Endodermal cell (in vitro differentiated cells): ENCODE measurements at places on chromosomes 3 and 15. TPM values are rescaled to one million over a fixed set of nuclear protein-coding genes. Genes with fewer than 3 reads are reported as not detected.

- H3K4me3 ChIP-seq = no peak overlapping the region
- H3K27ac ChIP-seq = no peak overlapping the region
- peaks cover 3% of the 10 kb centered on the region for H3K4me1 ChIP-seq
- peak; percentile 44 for DNase-seq
Observed at GRCh38 chr3:42503957-42504333, 1.5 kb downstream of the VIPR1 start.

GRCh38 chr3:10949197-10949596 is 43.4 kb upstream of the SLC6A1 start:
- no peaks in the 10 kb centered on the region for H3K36me3 ChIP-seq
- H3K4me1 ChIP-seq = no peaks in the 10 kb centered on the region
- no peak for DNase-seq

- H3K36me3 ChIP-seq = no peaks in the 10 kb centered on the region
- H3K4me1 ChIP-seq = no peaks in the 10 kb centered on the region
- no peaks in the 10 kb centered on the region for H3K27me3 ChIP-seq
- no peak overlapping the region for H3K4me3 ChIP-seq
- no peak overlapping the region for H3K27ac ChIP-seq
Observed at GRCh38 chr3:78794431-78794830, 973.4 kb downstream of the ROBO1 start.

DNA sequence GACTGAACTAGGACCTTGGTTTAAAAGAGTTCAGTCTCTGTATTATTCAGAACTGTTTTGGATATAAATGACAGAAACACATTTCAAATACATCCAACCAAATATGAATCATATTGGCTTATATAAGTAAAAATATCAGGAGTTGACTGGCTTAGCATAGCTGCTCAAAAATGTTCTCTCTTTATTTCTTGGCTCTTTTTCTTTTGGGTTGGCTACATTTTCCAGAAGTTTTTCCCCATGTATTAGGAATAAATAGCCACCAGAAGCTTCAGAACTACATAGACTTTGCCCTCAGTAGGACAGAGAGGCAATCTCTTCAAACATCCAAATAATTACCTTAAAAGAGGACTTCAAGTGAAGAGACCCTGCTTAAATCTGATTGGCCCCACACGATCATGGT is 32.7 kb downstream of the KCNMB2 start:
- H3K4me1 ChIP-seq = peaks cover 4% of the 10 kb centered on the region
- no peaks in the 10 kb centered on the region for H3K27me3 ChIP-seq
- no peak overlapping the region for H3K4me3 ChIP-seq
- no peak for DNase-seq

DNA sequence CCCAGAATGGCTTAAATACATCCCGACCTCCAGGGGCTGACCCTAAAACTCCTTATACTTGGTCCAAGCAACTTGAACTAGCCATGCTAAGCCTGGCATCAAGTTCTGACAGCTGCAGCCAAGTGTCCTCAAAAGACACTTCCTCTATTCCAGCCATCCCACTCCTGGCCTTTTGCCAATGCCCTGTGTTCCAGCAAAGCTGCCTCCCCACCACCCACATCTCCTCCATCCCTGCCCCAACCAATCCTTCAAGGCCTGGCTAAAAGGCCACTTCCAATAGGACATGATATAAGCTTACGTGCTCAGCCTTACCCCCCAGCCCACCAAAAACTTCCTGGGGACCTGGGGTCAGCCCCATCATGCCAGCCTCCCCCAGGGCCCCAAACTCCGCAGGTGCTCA is 40.9 kb downstream of the SEMA3G start:
- H3K36me3 ChIP-seq = peaks cover 83% of the 10 kb centered on the region
- no peak for DNase-seq
- H3K27me3 ChIP-seq = no peaks in the 10 kb centered on the region
- H3K27ac ChIP-seq = no peak overlapping the region

- no peaks in the 10 kb centered on the region for H3K36me3 ChIP-seq
- no peak overlapping the region for H3K4me3 ChIP-seq
- H3K4me1 ChIP-seq = no peaks in the 10 kb centered on the region
- H3K27me3 ChIP-seq = no peaks in the 10 kb centered on the region
- no peak for DNase-seq
- no peak overlapping the region for H3K27ac ChIP-seq
Observed at GRCh38 chr15:46489276-46489675, 854.4 kb downstream of the SQOR start.

DNA sequence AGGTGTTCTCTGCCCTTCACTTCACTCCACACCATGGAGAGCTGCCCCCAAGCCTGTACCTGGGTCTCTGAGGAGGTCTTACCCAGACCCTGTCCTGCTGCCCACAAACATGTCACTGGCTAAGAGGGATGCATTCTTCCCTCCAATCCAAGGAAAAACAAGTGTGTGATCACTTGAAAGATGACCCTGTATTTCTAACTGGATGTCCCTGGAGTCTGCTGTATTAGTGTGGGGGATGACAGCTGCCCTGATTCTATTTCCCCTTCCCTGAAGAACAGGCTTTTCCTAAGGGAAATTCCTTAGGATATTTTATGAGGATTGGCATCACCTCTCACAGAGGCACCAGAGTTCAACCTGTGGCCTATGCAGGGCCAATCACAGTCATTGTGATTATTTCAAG is 55.0 kb upstream of the GATA2 start:
- DNase-seq = no peak
- H3K4me3 ChIP-seq = no peak overlapping the region
- no peaks in the 10 kb centered on the region for H3K27me3 ChIP-seq

DNA sequence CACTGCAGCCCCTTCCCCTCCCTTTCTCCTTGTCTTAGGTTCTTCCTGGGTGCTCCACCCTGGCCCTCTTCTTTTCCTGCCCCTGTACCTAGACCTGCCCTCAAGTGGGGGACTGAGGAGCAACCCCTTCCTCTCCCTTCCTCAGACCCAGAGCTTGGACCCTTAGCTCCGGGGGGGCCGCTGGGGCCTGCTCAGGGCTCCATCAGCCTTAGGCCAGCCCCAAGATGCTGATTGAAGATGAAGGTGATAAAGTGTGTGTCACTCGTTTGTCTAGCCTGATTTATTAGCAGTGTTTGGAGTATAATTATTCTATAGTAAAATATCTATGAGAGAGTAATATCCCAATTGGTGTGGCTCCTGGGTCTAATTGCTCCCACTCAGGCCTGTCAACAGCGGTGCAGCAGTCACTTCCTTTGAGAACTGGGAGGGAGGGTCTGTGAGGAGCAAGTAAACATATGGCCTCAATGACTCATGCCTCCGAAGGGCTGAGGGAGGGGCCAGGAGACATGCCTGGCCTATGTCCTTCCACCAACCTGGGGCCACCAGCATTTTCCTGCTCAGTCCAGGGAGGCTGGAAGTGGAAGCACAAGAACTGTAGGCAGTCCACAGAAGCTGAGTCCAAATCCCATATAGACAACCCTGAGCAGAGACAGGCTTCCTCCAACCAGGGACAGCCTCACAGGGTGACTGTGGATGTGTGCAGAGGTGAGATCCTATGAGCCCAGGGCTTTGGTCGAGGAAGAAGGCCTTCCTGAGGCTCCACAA is 123.2 kb downstream of the DNAJB8 start:
- peak; percentile 83 for DNase-seq
- no peaks in the 10 kb centered on the region for H3K36me3 ChIP-seq
- H3K4me3 ChIP-seq = no peak overlapping the region
- H3K4me1 ChIP-seq = no peaks in the 10 kb centered on the region
- H3K27me3 ChIP-seq = no peaks in the 10 kb centered on the region
- H3K27ac ChIP-seq = no peak overlapping the region

- no peaks in the 10 kb centered on the region for H3K36me3 ChIP-seq
- H3K4me3 ChIP-seq = no peak overlapping the region
- no peaks in the 10 kb centered on the region for H3K27me3 ChIP-seq
- no peak overlapping the region for H3K27ac ChIP-seq
- DNase-seq = no peak
- no peaks in the 10 kb centered on the region for H3K4me1 ChIP-seq
Observed at GRCh38 chr15:57923750-57924149, 141.8 kb downstream of the ALDH1A2 start.

GRCh38 chr15:85600001-85600400 is 194.7 kb downstream of the KLHL25 start:
- DNase-seq = no peak
- no peaks in the 10 kb centered on the region for H3K27me3 ChIP-seq
- H3K4me3 ChIP-seq = no peak overlapping the region

GRCh38 chr3:190089711-190090110 is 31.0 kb downstream of the P3H2 start:
- DNase-seq = no peak
- no peak overlapping the region for H3K4me3 ChIP-seq

DNA sequence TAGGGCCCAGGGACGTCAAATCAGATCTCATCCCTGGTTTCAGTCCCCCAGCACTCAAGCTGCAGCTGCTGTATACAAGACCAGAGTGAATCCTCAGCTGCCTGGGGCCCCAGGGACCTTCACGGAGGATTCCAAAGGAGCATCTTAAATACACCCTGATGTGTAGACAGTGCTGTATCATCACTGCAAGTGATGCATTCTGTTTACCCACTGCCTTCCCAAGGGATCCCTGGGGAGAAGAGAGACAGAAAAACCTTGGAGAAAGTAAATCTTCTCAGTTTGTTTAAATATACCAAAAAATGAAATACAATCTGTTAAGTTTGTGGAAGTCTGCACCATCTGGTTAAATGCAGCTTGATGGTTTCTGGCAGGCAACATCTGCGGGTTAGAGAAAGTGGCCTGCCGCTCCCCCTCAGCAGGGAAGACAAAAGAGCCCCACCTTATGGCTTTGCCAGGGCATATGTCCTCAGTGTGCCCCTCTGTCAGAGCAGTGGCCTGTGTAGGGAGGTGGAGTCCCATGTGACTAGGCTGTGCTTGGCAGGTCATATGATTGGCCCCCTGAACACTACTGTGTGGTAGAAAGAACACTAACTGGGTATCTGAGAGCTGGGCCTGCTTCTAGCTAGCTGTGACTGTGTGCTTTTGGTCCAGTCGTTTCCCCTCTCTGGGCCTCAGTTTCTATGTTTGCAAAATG is 222.2 kb upstream of the TRIM42 start:
- no peaks in the 10 kb centered on the region for H3K36me3 ChIP-seq
- DNase-seq = no peak
- no peaks in the 10 kb centered on the region for H3K27me3 ChIP-seq
- H3K4me1 ChIP-seq = no peaks in the 10 kb centered on the region
- H3K27ac ChIP-seq = no peak overlapping the region

DNA sequence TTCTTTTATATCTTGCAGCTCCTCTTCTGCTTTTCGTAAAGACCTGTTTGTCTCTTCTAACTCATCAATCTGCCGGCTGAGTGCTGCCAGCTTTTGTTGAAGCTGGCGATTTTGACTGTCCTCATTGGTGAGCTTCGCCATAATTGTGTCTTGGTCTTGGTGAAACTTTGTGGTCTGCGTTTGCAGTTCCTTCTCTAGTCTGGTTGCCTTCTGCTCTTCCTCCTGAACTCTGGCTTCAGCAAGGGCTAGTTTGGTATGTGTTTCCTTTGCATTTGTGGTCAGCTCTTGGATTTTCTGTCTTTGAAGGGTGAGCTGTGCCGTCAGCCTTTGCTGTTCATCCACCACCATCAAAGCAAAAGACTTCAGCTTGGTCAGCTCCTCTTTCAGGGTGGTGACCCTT is 32.9 kb downstream of the CMSS1 start:
- no peaks in the 10 kb centered on the region for H3K27me3 ChIP-seq
- DNase-seq = no peak
- no peaks in the 10 kb centered on the region for H3K4me1 ChIP-seq
- no peak overlapping the region for H3K4me3 ChIP-seq
- no peaks in the 10 kb centered on the region for H3K36me3 ChIP-seq

- H3K36me3 ChIP-seq = peaks cover 26% of the 10 kb centered on the region
- no peaks in the 10 kb centered on the region for H3K27me3 ChIP-seq
- DNase-seq = peak; percentile 24
- no peak overlapping the region for H3K4me3 ChIP-seq
Observed at GRCh38 chr3:126445506-126445905, 30.2 kb downstream of the ZXDC start.

GRCh38 chr3:109118584-109118983 is 650 bp upstream of the MORC1 start:
- no peak overlapping the region for H3K27ac ChIP-seq
- DNase-seq = no peak
- no peaks in the 10 kb centered on the region for H3K4me1 ChIP-seq

The BNC1 gene
- total RNA-seq = not detected in 3 replicates

The KLHL6 gene
- total RNA-seq = 0.36 and 0.40 TPM in 2 replicates

The CP gene
- 0.59 and 0.86 TPM in 2 replicates for total RNA-seq

The SUMF1 gene
- total RNA-seq = 16.7 to 19.0 TPM (median 18.4 TPM) in 3 replicates

The GRIP2 gene
- total RNA-seq = 0.82 to 2.0 TPM (median 1.9 TPM) in 3 replicates

The RAF1 gene
- total RNA-seq = 91.0 to 122 TPM (median 116 TPM) in 3 replicates

The FGF7 gene
- total RNA-seq = not detected in 2 replicates

The CADPS gene
- 10.4 to 11.7 TPM (median 11.6 TPM) in 3 replicates for total RNA-seq

The BHLHE40 gene
- total RNA-seq = 2.9 and 4.6 TPM in 2 replicates

The A4GNT gene
- not detected in 3 replicates for total RNA-seq

The FAM174B gene
- 66.0 to 112 TPM (median 73.4 TPM) in 3 replicates for total RNA-seq

The NME9 gene
- total RNA-seq = 0.40 TPM in 1 of 2 replicates, not detected in the other

The FGD5 gene
- total RNA-seq = 17.0 to 22.5 TPM (median 18.9 TPM) in 3 replicates

The CHST13 gene
- 1.6 and 1.7 TPM in 2 replicates for total RNA-seq

The ZNF502 gene
- 0.07 and 0.29 TPM in 2 replicates for total RNA-seq

The GOLGA6L10 gene
- total RNA-seq = 3.0 and 4.1 TPM in 2 replicates
